ENCODE measurements at places on chromosomes 6 and 20. TPM values are rescaled to one million over a fixed set of nuclear protein-coding genes. Genes with fewer than 3 reads are reported as not detected.

Gene LY86
- not detected for total RNA-seq

Gene RTN4IP1
- 4.2 TPM for total RNA-seq

Gene LBP
- total RNA-seq: not detected

Gene PPP1R3G
- total RNA-seq: 1.5 TPM

Gene HLA-DRB5
- total RNA-seq: not detected

Gene ERGIC3
- total RNA-seq: 345 TPM

Gene SLC12A5
- total RNA-seq: not detected

Gene GTF3C6
- 41.5 TPM for total RNA-seq

Gene THBS2
- 124 TPM for total RNA-seq

Gene MCCD1
- not detected for total RNA-seq

Gene TFAP2B
- not detected for total RNA-seq
